ENCODE measurements at places on chromosomes 4 and X.
A peak's percentile ranks its signal among the peaks of the same experiment; 100 is the strongest.

DNA sequence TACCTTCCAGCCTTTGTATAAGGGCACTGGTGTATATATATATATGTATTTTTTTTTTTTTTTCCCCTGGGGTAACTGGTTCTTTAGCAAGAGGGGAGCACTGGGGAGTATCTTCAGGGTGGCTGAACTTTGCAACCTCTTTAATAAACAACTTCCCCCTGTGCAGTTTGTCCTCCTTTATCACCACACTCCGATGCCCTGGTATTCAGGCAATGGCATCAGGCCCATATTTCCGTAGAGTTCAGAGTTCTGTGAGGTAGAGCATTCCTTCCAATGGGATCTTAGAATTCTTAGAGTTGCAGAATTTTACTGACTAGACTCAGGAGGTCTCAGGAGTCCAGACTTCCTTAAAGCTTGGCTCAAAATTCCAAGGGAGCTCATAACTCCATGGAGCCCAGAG, 24.6 kb downstream of the NYX start:
- no peak for DNase-seq

DNA sequence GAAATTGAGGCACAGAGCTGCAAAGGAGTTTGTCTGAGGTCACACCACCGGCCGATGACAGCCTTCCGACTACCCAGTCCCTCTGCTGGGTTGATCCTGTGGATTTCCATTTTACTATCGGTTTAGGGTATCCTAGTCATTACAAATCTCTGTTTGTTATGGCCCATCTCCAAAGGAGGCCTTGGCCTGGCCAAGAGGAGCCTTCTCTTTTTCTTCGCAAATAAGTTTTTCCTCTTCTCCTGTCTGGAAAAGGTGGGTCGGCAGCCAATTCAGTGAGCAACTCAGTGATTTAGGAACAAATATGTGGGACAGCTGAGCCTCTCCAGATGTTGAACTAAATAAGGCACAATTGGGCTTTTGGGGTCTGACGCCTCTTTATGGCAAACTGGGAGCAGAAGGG, 169.2 kb upstream of the RBPJ start:
- no peak for DNase-seq

DNA sequence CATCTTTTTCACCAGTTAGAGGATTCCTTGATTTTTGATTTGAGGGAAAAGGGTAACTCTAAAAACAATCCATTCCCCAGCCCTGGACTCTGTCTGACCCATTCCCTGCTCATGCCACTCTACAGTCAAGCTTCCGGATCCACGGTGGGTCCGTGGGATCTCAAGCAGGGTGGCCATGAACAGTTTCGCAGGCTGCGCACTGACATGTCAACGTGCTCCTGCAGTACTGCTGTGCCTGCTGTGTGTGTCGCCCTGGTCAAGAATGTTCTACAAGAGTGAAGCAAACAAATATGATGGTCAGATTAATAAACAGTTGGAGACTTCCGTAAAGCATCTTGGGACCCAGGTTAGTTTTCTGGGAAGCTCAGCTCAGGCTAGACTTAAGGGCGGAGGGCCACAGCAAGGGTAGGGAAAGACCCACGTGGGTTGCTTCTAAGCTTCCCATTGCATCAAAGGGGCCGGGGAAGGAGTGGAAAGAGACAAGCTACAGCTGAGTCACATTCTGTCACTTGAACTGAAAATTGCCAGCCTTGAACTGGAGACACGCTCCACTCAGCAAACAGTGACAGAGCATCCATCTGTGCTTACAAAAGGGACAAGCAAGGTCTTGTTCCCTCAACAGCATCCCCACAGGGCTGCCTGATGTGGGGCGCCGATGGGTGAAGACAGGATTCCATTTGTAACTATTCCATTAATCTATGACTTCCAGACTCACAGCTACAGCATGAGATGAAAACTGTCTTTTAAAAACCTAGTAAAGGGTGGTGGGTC, 81.8 kb downstream of the MTMR1 start:
- DNase-seq, result no peak

- no peak for DNase-seq
These were observed 1451.9 kb upstream of the AGA start for GRCh38 chr4:178894126-178894525.

- DNase-seq, result no peak
These were observed 144.0 kb downstream of the ADAM29 start for GRCh38 chr4:175062183-175062592.

DNA sequence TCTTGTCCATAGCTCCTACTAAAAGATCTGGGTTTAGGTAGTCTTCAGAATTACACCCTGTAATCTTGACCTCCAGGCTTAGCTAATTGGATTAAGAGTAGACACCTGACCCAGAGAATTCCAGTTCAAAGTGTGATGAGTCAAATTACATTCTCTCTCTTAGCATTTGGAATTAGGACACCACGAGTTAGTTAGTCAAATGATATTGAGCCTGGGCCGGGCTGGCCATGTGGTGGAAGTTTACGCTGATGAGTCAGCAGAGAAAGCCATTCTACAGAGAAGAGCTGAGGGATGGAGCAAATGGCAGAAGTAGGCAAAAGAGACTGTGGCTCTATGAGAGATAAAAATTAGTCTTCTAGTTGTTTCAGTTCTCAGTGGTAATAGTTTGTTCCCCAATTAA, 31.1 kb downstream of the CEP44 start:
- no peak for DNase-seq

- DNase-seq, result no peak
These were observed 238.4 kb upstream of the TEX13A start for GRCh38 chrX:105458846-105459245.

GRCh38 chrX:138740341-138740740, 28.8 kb upstream of the FGF13 start:
- no peak for DNase-seq

DNA sequence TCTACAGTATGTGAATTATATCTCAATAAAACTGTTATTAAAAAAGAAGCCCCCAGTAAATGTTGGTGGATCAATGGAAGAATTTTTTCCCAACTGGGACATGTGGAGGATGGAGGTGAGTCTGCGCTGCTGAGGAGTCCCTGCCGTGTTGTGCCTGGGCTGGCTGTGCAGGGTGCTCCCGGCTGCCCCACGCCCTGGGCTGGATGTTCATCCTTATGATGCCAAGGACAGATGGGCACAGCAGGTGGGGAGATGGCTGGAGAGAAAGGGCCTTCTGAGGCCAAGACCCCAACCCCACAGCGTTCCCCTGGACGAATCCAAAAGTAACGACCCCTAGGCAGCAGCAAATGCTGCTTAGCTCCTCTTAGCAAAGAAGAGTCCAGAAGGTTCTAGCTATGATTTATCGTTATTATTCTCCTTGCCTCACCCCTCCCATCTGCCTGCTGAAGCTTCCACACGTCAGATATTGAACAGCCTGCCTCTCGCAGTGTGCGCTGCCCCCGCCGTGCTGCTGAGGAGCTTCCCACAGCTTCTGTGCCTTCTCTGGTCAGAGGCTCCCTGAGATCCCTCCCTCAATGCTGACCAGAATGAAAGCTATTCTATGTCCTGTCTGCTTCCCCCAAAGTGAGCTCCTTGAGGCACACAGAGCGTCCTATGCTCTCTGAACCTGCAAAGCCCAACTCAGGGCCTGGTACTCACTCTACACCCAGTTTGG, 26.5 kb downstream of the HMX1 start:
- DNase-seq, result no peak

DNA sequence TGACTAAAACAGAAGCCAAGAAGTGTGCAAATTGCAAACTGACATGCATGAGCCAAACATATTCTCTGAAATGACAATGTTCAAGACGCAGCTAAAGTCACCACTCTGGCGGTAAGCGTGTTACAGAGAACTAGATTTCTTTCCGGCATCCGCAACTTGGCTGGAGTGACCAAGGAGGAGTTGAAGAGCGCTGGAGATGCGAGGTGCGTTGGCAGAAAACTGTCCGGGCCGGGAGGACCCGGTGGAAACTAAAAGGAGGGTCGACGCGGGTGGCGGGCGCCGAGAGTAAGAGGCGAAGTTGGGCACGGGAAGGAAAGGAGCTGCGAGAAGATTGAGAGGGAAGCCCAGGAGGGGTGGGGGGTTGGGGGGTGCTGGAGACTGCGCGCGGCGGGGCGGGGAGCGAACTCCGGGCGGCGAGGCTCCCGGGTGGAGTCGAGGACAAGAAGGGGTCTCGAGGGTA, 807 bp downstream of the SEL1L3 start:
- peak; percentile 38 for DNase-seq

DNA sequence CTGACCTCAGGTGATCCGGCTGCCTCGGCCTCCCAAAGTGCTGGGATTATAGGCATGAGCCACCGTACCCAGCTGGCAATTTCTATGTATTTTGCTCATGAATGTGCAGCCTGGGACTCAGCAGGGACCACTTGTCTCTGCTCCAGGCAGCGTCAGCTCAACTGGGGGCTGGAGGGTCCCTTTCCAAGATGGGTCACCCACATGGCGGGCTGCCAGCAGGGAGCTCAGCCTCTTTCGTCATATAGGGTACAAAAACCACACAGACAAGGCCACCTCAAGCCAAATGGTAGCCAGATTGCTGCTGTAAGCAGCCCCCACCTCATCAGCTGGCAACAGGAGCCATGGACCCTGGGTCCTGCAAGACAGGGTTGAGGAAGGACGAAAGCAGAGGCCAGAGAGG, 2.4 kb upstream of the CLDN24 start:
- no peak for DNase-seq

DNA sequence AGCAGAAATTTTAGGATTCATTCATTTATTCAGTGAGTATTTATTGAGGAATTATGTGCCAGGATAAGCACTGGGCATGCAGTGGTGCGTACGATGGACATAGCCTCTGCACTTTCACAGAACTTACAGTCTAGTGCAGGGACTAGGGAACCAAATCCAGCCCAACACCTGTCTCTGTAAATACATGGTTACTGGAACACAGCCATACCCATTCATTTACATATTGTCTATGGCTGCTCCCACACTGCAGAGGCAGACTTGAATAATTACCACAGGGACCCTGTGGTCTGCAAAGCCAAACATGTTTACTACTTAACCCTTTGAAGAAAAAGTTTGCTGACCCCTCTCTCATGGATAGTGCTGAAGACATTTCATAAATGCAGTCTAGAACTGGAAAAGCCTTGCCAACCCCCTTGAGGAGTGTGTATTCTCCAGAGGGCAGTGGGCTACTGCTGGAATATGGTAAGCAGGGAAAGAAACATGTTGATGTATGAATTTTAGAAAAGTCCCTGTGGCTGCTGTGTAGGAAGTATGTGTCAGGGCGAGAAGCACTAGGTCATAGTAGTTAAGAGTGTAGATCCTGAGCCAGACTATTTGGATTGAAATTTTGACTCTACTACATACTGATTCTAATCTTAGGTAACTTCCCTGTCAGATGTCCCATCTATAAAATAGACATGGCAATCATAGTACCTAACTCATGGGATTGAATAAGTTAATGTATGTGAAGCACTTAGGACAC, 75.5 kb downstream of the GALNT7 start:
- no peak for DNase-seq

DNA sequence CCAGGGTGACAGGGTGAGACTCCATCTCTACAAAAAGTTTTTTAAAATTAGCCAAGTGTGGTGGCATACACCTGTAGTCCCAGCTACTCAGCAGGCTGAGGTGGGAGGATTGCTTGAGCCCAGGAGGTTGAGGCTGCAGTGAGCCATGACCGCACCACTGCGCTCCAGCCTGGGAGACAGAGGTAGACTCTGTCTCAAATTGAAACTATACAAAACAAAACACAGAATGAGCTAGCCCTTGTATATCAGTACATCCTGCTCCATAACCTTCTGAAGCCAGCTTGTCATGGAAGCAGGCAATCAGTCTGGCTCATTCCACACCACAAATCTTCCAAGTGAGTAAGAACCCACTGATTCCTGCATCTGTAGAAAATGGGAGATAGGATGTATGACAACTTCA, 49.0 kb downstream of the CD99L2 start:
- no peak for DNase-seq

DNA sequence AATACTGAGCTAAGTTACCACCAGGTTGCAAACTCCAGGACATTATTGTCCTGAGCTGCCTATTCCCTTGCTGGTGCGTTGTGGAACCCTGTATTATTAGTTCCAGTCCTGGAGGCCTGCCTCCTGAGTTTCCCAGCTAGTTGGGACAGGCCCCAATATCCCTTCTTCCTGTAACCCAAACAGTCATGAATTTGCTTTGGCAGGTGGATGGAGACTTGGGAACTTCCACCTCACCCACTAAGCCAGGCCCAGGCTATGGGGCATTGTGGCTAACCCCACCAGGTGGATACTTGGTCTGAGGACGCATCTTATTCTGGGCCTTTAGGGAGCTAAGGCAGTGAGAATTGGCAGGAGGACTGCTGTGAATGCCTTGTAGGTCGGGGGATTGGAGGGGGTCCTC, 5.0 kb downstream of the RBM3 start:
- no peak for DNase-seq

DNA sequence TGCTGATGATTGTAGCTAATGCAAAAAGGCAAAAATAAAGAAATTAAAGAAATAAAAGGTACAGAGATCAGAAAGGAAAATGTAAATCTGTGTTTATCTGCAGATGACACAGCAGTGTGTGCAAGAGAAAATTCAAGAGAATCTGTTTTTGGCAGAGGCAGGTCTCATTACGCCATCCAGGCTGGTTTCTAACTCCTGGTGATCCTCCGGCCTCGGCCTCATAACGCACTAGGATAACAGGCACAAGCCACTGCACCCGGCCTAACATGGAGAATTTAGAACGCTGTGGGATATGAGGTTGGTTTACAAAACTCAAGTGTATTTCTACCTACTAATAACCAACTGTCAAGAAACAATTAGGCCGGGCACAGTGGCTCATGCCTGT, 29.4 kb downstream of the CTBP1 start:
- DNase-seq, result no peak

DNA sequence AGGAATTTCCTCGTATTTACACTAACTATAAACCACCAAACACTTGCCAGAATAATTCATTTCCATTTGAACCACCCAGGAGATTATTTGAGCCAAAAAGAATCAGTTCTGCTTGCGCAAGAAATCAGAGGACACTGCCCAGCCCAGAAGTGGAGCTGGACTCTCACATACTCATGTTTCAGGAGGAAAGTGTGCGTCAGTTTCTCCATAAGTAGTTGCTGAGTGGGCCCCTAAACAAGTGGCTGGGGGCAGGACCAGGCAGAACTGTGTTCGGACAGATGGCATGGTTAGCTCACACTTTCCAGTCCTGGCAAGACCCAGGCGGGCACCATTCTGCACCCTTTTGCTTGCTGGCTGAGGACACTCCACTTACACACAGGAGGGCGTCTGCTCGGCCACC, 38.8 kb downstream of the BTC start:
- DNase-seq, result no peak

DNA sequence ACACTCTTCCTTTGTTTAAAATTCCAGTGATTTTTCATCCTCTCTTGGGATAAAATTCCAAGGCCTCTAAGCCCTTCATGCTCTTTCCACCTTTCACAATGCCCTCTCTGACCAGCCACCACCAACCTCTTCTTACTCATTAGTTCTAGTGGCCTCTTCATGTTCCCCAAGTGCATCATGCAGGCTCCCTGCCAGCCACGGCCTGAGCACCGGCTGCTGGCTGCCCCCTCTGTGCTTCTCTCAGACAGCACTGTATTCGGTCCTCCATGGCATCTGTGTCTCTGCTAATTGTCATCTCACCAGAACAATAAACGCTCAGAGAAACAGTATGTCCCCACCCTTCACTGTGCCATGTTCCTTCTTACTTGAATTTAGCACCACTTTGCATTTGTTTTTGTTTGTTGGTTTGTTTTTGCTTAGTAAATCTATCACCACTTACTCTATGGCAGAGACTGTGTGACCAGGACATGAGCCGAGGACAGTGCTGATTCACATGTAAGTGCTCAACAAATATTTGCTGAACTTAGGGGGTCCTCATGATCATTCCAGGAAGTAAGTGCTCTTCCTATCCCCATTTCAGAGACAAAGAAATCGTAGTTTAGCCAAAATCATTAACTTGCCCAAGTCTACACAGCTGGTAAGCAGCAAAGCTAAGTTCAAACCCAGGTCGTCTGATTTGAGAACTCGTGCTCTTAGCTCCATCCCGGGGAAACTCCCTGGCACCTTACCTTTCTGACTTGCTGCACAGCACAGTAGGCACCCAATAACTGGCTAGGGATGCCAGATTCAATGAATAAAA, 77.1 kb upstream of the UCP1 start:
- DNase-seq, result no peak

Data from CD4-positive, alpha-beta T cell treated with Interleukin-17A for 1 hour (primary cell).